ENCODE measurements at places on chromosomes 3 and 15.

DNA sequence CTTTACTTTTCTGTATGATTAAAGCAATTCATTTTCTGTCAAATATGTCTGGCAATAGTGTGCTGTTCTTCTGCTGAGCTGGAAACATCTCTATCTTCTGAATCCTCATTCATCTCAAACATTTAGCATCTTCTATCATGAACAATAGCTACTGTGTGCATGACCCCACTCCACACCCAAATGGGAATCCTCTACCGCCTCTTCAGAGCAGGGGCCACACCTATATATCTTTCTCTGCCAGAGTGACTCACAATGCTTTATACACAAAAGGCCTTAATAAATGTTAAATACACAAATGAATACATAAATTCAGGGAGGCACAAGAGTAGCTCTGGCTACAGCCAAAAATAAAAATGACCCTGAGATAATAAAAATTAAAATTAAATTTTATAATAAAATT, 8.0 kb downstream of the ALDH1A2 start:
- no peak for DNase-seq

- no peak for DNase-seq
Observed at GRCh38 chr15:63623232-63623969, 26.2 kb downstream of the FBXL22 start.

DNA sequence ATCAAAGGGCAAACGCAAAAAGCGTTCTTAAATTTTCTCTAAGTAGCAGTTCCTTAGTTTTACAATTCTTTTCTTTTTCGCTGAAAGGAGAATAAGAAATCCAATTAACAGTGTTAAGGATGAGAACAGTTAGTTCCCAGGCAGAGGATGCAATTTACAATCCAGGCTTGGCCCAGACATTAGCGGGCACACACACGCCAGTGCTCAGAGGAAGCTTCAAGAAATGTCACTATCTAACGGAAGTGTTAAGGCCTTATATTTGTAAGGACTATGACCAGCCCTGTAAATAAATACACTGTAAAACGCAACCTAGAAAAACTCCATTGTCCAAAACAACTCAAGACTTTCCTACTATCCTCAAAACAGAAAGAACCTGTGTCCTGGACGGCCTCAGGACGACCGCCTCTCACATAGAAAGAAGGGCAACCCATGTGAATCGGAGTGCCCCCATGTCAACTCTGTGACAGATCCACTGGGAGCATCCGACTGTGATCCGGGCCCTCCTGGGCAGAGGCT, 1.3 kb downstream of the ACAP2 start:
- DNase-seq, result no peak

DNA sequence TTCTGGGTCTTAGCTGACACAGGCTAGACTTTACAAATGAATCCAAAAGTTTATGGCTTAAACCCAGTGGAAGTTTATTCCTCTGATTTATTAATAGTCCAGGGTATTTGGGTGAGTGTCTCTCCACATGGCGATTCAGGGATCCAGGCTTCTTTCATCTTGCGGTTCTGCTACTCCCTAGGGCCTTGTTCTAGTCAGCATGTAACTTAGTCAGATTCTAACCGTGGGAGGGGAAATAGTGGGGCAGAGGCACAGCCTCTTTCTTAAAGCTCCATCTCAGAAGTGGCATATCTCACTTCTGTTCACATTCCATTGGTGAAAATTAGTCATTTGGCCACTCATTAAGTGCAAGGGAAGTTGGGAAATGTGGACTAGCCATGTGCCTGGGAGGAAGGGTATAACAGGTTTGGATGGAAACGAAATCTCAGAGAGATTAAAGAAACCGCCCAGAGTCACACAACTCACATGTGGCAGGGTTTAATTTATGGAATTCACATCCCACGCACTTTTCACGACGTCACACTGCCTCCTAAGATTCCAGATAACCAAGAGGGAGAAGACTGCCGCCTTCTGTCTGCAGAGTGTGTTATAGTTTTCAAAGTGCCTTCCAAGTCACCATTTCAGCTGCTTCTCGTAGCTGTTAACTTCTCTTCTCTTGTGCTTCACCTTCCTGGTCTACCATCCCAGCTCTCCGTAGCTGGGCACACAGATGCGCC, 11.4 kb upstream of the RASGRF1 start:
- DNase-seq, result no peak

DNA sequence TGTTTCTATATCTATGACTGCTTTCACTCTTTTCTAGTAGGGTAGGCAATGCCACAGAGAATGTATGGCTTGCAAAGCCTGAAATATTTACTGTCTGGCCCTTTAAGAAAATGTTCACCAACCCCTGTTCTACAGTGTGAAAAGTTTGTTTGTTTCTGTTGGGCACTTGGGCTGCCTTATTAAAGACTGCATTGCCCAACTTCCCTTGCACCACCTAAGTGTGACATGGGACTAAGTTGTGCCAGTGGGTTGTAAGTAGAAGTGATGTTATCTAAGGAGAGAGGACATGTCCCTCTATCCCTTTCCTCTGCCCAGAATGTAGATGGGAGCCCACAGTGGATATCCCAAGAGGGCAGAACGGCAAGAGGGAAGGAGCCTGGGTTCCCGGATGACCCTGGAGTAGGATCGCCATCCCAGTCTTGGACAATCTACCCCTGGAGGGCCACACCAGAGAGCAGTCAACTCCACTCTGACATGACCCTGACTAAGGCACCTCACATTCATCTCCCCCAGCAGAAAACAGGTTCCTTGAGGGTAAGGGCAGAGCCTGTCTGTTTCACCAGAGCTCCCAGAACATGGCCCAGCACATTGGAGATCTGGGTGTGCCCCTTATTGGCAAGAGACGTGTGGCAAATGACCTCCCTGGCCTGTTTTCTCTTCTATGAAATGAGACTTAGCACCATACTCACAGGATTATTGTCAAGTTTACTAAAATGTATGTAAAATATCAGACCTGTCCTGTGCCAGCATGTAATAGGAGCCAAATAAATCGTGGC, 138.8 kb downstream of the SMAD6 start:
- no peak for DNase-seq

- DNase-seq, result no peak
Observed at GRCh38 chr3:171974986-171975837, 64.2 kb upstream of the FNDC3B start.

DNA sequence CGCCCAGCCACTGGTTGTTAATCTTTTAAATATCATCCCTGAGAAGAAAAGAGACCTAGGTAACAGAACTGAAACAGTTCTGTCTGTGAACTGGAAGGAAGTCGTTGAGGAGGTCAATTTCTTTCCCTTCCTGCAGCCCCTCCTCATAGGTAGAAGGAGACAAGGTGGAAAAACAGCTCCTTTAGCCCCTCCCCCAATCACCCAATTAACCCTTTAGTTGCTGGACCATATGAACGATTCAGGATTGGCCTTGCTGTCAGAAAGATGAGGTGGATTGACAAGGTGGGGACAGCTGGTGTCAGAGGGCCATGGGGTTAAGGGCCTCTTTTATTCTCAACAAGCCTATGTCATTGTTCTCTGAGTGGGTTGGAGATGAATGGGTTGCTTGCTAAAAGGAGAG, 36.0 kb upstream of the ZNF445 start:
- DNase-seq, result no peak

GRCh38 chr15:36653851-36654250, 74.4 kb downstream of the CDIN1 start:
- DNase-seq, result no peak

DNA sequence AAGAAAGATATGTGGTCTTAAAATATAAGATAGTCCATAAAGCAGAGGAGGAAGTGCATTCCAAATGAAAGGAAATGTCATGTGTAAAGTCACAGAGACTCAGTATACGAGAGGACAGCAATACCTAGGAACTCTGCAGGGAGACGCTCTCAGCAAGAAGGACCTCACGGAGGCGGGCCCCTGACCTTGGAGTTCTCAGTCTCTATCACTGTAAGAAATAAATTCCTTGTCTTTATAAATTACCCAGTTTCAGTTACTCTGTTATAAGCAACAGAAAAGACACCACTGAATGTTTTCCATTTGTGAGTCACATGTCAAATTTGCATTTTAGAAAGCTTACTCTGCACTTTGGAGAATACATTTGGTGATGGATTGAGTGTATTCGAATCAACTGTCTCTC, 140.6 kb downstream of the GBE1 start:
- no peak for DNase-seq

DNA sequence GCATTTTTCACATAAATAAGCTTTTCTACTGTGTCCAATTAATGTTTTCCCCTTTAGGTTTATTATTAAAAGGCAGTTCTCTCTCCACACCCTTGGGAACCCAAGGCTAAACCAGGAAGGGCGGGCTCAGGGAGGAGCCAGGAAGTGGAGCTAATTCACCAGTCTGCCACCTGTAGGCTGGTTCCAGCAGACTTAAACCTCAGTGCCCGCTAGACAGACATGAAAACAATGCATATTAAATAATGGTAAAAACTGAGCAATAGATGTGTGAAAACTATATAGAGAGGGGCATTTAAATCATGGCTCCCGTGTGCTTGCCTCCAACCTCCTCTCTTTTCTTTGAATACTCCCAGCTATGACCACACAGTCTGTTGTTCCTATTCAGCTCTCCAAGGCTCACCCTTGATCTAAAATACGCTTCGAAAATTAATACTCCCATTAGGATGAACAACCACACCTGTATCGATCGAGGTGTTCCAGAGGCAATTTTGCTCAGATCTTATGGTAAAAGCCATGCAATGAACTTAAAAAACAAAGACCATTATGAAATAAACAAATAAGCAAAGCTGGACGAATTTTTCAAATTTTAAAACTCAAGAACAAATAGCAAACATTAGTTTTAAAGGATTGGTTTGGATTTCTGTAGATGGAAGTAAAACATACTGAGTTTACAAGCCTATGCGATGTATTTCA, 253.3 kb downstream of the TJP1 start:
- DNase-seq, result no peak

DNA sequence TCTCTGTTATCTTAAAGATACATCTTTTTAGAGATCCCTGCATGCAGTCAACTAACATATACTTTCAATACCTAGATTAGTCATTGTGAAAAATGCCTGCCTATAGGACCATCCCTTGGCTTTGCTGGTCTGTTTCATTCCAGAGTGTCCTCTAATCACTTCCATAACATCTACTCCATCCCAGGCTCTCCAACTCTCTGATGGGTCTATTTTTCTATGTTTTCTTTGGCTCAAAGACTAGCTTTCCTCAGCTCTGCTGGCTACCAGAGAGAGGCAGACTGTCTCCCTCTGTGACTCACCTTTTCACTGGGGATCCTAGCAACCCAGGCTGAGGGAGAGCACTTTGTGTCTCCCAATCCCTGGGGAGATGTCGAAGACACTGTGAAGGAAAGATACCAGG, 547.7 kb upstream of the MCTP2 start:
- DNase-seq, result no peak

GRCh38 chr3:196210673-196211556, at the start of gene ZDHHC19:
TSS of gene ZDHHC19 (minus strand) at chr3:196211400. CDS start at chr3:196211315, 85 bp downstream.
- no peak for DNase-seq

DNA sequence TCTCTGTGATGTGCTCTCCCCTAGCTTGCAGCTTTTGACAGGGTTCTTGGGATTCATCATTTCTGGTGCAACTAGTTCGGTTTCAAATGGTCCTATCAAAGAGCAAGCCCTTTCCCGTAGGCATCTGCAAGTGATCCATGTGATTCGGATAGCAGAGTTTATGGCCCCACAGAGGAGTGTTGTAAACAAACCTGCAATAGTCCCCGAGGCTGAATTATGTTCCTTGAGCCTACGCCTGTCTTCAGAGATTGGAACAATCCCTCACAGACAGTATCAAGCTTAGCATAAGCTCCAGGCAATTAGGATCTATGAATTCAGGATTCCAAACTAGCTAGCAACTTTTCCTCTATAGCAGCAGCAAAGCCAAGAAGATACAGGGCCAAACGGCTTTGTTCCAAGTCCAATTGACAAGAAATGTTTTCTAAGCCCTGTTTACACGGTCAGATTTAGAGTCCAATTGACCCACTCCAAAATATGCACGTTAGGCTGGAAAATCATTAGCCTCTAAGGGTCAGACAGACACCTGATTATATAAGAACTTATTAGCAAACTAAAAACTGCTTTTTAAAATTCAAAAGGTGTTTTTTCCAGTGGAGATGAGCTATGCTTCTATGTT, 24.8 kb downstream of the LNP1 start:
- DNase-seq, result no peak

- DNase-seq, result no peak
Observed at GRCh38 chr3:183265157-183265642, 12.1 kb downstream of the B3GNT5 start.

DNA sequence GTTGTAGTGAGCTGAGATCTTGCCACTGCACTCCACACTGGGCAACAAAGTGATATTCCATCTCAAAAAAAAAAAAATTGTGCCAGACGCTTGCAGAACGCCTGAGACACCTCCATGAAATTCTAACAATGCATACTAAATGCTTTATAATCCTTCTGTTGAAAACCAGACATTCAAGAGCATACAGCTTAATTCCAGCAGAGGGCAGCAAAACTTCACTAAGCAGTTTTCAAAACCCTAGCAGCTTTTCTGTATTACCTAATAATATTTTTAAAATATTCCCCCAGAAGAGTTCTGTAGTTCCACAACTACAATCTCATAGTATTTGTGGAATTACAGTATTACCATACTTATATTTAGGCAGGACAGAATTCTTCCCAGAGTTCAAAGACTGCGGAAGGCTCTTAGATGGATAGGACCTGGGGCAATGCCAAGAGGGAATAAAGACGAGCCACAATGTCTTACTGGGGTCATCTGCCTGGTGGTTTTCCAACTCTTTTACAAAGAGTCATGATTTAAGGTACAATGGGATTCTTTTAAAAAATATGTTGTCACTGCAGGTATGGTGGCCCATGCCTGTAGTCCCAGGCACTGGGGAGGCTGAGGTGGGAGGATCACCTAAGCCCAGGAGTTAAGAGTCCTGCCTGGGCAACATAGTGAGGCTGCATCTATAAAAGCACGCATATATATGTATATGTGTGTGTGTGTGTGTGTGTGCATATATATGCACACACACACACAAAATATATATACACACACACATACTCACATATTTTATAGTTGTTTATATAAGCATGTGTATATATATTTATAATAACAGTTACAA, 19.6 kb upstream of the TASOR start:
- DNase-seq, result no peak

GRCh38 chr3:190401963-190402362, 14.0 kb downstream of the CLDN16 start:
- DNase-seq, result no peak

GRCh38 chr15:22810033-22810852, 23.8 kb downstream of the NIPA1 start:
- no peak for DNase-seq

DNA sequence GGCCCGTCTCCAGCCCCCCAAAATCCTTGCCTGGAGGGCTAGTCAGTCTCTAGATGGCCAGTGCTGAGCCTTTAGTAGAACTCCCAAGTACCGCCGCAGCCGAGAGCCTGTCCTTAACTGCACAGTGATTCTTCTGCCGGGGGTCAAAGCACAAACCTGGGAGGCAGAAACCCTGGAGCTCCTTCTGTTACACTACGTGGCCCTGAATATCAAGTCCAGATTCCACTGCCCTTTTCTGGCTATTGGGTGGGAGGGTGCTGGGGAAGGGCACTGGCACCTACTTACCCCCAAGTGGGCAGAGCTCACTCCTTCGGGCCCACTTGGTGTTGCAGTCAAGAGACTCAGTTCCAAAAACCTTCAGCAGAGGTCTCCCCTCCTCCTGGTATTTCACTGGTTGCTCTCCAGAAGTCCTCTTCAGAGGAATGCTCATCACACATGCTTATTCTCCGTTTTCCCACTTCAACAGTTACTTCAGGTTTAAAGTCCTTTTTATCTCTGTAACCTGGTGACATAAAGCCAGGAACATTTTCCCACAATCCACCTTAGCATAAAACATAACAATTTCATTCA, 10.8 kb downstream of the PDHB start:
- no peak for DNase-seq

GRCh38 chr3:126956866-126957650, 25.9 kb upstream of the PLXNA1 start:
- no peak for DNase-seq

- no peak for DNase-seq
Observed at GRCh38 chr3:122271246-122271898, 53.7 kb upstream of the CSTA start.
